Large intestine (tissue), 12 donors: ENCODE measurements at places on chromosomes 7 and 10. TPM values are rescaled to one million over a fixed set of nuclear protein-coding genes. Genes with fewer than 3 reads are reported as not detected.
A peak's percentile ranks its signal among the peaks of the same experiment; 100 is the strongest.

- H3K36me3 ChIP-seq: peaks cover 19% of the 10 kb centered on the region
- no peaks in the 10 kb centered on the region for H3K27me3 ChIP-seq
- H3K4me1 ChIP-seq: peaks cover 35% of the 10 kb centered on the region
- no peak overlapping the region for H3K4me3 ChIP-seq
- DNase-seq: peak; percentile 86
Measured at GRCh38 chr10:125064681-125065492, 95.5 kb downstream of the CTBP2 start.

The PTF1A gene
- polyA plus RNA-seq: not detected

DNA sequence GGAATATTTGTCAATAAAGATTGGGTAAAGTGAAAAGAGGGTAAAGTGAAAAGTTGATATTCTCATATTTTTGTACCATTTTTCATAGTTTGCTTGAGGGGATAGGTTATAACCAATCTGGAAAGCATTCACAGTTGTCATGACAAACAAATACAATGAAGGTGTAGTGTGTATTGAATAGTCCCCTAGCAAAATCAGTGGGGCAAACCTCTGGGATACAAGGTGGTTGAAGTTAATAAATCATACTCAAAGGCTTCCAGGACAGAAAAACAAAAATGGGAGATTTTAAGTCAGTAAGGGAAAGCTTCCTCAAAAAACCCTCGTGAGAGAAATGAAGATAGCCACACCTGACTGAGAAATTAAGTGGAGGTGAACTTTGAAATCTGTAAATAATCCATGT is 39.4 kb downstream of the PHTF2 start:
- no peaks in the 10 kb centered on the region for H3K36me3 ChIP-seq
- peaks cover 8% of the 10 kb centered on the region for H3K4me1 ChIP-seq
- H3K4me3 ChIP-seq: no peak overlapping the region
- no peaks in the 10 kb centered on the region for H3K27me3 ChIP-seq
- no peak for DNase-seq

- H3K27ac ChIP-seq: no peak overlapping the region
- no peaks in the 10 kb centered on the region for H3K4me1 ChIP-seq
- peaks cover 69% of the 10 kb centered on the region for H3K27me3 ChIP-seq
- DNase-seq: no peak
- H3K36me3 ChIP-seq: no peaks in the 10 kb centered on the region
Measured at GRCh38 chr10:128540128-128540762, 414.0 kb upstream of the MKI67 start.

GRCh38 chr10:45227456-45227855 is 88.0 kb downstream of the OR13A1 start:
- no peaks in the 10 kb centered on the region for H3K4me1 ChIP-seq
- no peak overlapping the region for H3K4me3 ChIP-seq
- no peak overlapping the region for H3K27ac ChIP-seq
- H3K27me3 ChIP-seq: peaks cover 20% of the 10 kb centered on the region
- no peaks in the 10 kb centered on the region for H3K36me3 ChIP-seq

GRCh38 chr7:88243345-88243909 is 23.6 kb upstream of the SRI start:
- H3K27me3 ChIP-seq: no peaks in the 10 kb centered on the region
- H3K4me1 ChIP-seq: no peaks in the 10 kb centered on the region
- no peak overlapping the region for H3K27ac ChIP-seq
- no peaks in the 10 kb centered on the region for H3K36me3 ChIP-seq
- peak; percentile 22 for DNase-seq

- peaks cover 16% of the 10 kb centered on the region for H3K36me3 ChIP-seq
- no peak overlapping the region for H3K27ac ChIP-seq
- H3K4me3 ChIP-seq: no peak overlapping the region
- H3K4me1 ChIP-seq: no peaks in the 10 kb centered on the region
Measured at GRCh38 chr10:72887043-72887442, 6.5 kb upstream of the OIT3 start.

- H3K4me3 ChIP-seq: no peak overlapping the region
- peaks cover 40% of the 10 kb centered on the region for H3K27me3 ChIP-seq
- no peak overlapping the region for H3K27ac ChIP-seq
- no peak for DNase-seq
- H3K36me3 ChIP-seq: no peaks in the 10 kb centered on the region
Measured at GRCh38 chr7:1193593-1194424, 33.8 kb upstream of the ZFAND2A start.

GRCh38 chr7:5507013-5507412 is 83.4 kb upstream of the TNRC18 start:
- peaks cover 14% of the 10 kb centered on the region for H3K36me3 ChIP-seq
- H3K27me3 ChIP-seq: no peaks in the 10 kb centered on the region
- H3K4me3 ChIP-seq: no peak overlapping the region
- DNase-seq: no peak
- no peaks in the 10 kb centered on the region for H3K4me1 ChIP-seq

GRCh38 chr10:29925771-29926692 is 133.4 kb downstream of the JCAD start:
- H3K27me3 ChIP-seq: no peaks in the 10 kb centered on the region
- no peak overlapping the region for H3K4me3 ChIP-seq
- no peaks in the 10 kb centered on the region for H3K36me3 ChIP-seq
- H3K27ac ChIP-seq: no peak overlapping the region

The PRSS37 gene
- polyA plus RNA-seq: 0.34 TPM

DNA sequence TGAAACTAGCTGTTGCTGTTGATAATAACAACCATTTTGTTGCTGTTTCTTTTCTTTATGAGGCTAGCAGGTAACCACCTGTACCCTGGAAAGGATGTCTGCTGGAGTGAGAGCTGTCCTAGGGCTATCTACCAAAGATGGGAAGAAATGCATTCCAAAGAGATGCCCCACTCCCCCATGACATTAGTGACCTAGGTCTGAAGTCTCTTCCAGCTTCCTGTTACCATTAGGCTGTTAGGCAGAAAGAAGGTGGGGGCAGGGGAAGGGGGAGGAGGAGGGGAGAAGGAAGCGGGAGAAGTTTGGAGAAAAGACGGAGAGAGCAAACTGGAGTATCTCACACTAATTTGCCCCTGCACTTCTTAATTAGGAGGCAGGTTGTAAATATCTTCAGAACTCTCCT is 118.5 kb downstream of the ABLIM1 start:
- H3K4me1 ChIP-seq: no peaks in the 10 kb centered on the region
- no peaks in the 10 kb centered on the region for H3K27me3 ChIP-seq
- peaks cover 13% of the 10 kb centered on the region for H3K36me3 ChIP-seq

The LAMB4 gene
- polyA plus RNA-seq: 0.42 TPM

The GNAI1 gene
- 25.4 TPM for polyA plus RNA-seq

DNA sequence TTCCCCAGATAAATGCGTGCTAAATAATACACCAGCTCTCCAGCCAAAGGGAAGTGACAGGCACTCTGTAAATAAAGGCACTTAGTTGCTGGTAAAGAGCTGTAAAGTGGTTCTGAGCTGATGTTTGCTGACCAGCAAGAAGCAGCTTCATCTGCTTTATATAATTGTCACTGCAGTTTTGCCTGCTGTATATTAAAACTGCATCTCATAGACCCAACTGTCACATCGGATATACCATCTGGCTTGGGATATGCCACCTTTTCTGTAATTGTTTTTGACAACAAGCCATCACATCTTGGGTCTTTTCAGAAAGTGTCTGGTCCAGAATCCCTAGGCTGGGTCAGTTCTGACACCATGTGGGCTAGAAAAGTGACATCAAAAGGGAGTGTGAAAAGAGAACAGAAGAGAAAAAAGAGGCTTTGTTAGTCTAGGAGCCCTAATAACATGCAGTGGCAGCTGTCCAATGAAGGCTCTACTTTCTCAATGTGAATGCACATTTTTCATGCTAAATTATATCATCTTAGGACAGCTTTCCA is 697.6 kb downstream of the KCNMA1 start:
- H3K4me1 ChIP-seq: no peaks in the 10 kb centered on the region
- H3K27ac ChIP-seq: no peak overlapping the region
- no peak overlapping the region for H3K4me3 ChIP-seq
- no peak for DNase-seq
- peaks cover 3% of the 10 kb centered on the region for H3K36me3 ChIP-seq
- H3K27me3 ChIP-seq: no peaks in the 10 kb centered on the region

The GSAP gene
- polyA plus RNA-seq: 13.6 TPM

GRCh38 chr7:114109721-114110120 is 190.9 kb upstream of the PPP1R3A start:
- no peak overlapping the region for H3K27ac ChIP-seq
- H3K4me1 ChIP-seq: no peaks in the 10 kb centered on the region
- no peak for DNase-seq
- H3K36me3 ChIP-seq: no peaks in the 10 kb centered on the region
- H3K27me3 ChIP-seq: no peaks in the 10 kb centered on the region

- H3K4me1 ChIP-seq: no peaks in the 10 kb centered on the region
- no peak overlapping the region for H3K4me3 ChIP-seq
- DNase-seq: no peak
- H3K27ac ChIP-seq: no peak overlapping the region
Measured at GRCh38 chr7:140597428-140597949, 43.1 kb downstream of the DENND2A start.

DNA sequence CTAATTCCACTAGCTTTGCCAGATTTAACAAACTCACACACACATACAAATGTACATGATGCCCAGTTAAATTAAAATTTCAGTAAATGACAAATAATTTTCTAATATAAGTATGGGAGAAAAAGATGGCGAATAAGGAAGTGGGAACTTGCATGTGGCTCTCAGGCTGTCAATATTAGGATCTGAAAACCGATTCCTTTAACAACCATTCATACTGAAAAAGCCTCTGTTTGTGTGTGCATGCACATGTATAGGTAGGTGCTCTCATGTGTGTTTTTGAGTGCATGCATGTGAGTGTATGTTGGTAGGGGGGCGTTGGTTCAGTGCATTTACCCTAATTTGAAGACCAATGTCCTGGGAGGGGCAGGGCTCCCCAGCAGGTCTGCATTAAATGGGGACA is 125.3 kb downstream of the HTR7 start:
- H3K27me3 ChIP-seq: no peaks in the 10 kb centered on the region
- DNase-seq: no peak
- H3K4me1 ChIP-seq: no peaks in the 10 kb centered on the region
- H3K4me3 ChIP-seq: no peak overlapping the region

The ANKRD22 gene
- polyA plus RNA-seq: 1.3 TPM

DNA sequence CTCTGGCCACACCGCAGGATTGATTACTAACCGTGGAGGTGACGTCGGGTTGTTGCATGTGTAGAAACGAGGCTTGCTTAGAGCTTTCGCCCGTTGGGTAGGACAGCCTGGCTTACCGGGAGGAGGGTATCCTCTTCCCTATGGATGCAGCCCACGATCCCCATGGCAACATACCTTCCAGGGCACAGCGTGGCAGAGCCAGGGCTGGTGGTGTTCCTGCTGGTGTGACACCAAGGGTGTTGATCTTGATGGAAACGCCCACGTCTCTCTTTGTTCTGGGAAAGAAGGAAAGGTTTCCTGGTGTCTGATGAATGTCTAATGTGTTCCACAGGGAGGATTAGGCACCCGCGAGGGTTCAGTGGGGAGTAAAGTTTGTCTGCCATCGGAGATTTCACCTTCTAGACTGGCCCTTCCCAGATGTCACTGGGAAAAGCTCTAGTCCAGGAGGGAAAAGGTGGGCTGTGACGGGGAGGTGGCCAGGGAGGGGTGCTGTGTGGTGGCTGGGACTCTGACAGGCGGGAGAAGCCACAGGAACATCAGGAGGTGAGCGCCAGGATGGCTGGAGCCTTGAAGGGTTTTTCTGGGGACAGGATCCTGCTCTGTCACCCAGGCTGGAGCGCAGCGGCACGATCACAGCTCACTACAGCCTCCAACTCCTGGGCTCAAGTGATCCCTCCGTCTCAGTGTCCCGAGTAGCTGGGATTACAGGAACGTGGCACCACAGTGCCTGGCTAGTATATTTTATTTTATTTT is 102.1 kb downstream of the CUX1 start:
- H3K27ac ChIP-seq: no peak overlapping the region
- no peaks in the 10 kb centered on the region for H3K27me3 ChIP-seq
- no peak overlapping the region for H3K4me3 ChIP-seq
- peaks cover 9% of the 10 kb centered on the region for H3K4me1 ChIP-seq
- H3K36me3 ChIP-seq: peaks cover 49% of the 10 kb centered on the region

- no peaks in the 10 kb centered on the region for H3K36me3 ChIP-seq
- no peaks in the 10 kb centered on the region for H3K27me3 ChIP-seq
- no peak for DNase-seq
- H3K27ac ChIP-seq: no peak overlapping the region
Measured at GRCh38 chr10:34430685-34431084, 384.4 kb downstream of the PARD3 start.

DNA sequence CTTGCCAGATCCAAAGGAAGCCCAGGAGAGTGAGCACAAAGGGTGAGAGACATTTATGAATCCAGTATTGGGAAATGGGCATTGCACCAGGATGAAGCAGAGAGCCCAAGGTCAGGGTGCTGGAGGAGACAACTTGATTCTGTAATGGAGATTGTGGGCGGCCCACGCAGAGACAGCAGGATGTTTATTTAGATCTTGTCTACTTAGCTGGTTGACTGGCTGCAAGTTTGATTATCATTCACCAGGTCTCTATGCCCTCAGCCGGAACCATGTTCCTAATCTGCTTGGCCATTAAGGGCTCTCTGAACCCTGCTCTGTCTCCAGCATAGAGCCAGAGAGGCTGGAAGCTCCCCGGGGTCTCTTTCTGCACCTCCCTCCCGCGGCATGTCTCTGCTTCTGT is 188.7 kb downstream of the PLXNA4 start:
- no peak overlapping the region for H3K27ac ChIP-seq
- H3K36me3 ChIP-seq: no peaks in the 10 kb centered on the region
- H3K4me3 ChIP-seq: no peak overlapping the region
- no peaks in the 10 kb centered on the region for H3K27me3 ChIP-seq
- no peaks in the 10 kb centered on the region for H3K4me1 ChIP-seq
- no peak for DNase-seq

GRCh38 chr7:90843472-90843871 is 247.4 kb downstream of the CDK14 start:
- H3K4me1 ChIP-seq: no peaks in the 10 kb centered on the region
- peak; percentile 32 for DNase-seq
- H3K36me3 ChIP-seq: no peaks in the 10 kb centered on the region
- no peak overlapping the region for H3K4me3 ChIP-seq
- H3K27ac ChIP-seq: no peak overlapping the region

- no peak overlapping the region for H3K4me3 ChIP-seq
- DNase-seq: no peak
- no peak overlapping the region for H3K27ac ChIP-seq
- no peaks in the 10 kb centered on the region for H3K27me3 ChIP-seq
- no peaks in the 10 kb centered on the region for H3K36me3 ChIP-seq
Measured at GRCh38 chr10:2994221-2994961, 73.0 kb upstream of the PFKP start.

GRCh38 chr7:55325371-55325792 is 39.8 kb upstream of the LANCL2 start:
- H3K27ac ChIP-seq: no peak overlapping the region
- H3K4me1 ChIP-seq: no peaks in the 10 kb centered on the region
- H3K4me3 ChIP-seq: no peak overlapping the region
- H3K36me3 ChIP-seq: no peaks in the 10 kb centered on the region
- H3K27me3 ChIP-seq: no peaks in the 10 kb centered on the region

DNA sequence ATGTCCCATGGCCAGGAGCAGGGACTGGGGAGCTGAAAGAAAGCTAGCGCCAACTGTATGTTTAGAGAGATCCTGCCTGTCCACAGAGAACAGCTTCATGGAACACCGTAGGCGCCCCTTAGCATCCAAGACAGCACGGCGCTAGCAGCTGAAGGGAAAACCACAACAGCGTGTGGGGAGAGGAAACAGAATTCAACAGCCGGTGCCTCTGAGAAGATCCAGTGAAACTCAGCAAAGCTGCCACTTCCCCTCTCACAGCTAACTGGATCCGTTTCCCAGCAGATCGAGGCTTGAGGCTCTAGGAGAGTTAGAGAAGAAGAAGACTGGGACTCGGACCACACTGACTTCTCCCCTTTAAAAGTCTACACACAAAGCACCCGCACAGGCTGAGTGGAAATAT is 145.0 kb downstream of the MAD1L1 start:
- no peaks in the 10 kb centered on the region for H3K27me3 ChIP-seq
- no peak overlapping the region for H3K4me3 ChIP-seq
- DNase-seq: no peak
- H3K36me3 ChIP-seq: peaks cover 2% of the 10 kb centered on the region
